Uterus (tissue), 4 donors: ENCODE measurements at places on chromosomes 5 and 9.

GRCh38 chr5:67731886-67732285 is 483.7 kb upstream of the PIK3R1 start:
- H3K36me3 ChIP-seq, result no peaks in the 10 kb centered on the region
- no peaks in the 10 kb centered on the region for H3K27me3 ChIP-seq
- H3K27ac ChIP-seq, result no peak overlapping the region
- H3K4me3 ChIP-seq, result no peak overlapping the region
- no peak for DNase-seq
- H3K4me1 ChIP-seq, result no peaks in the 10 kb centered on the region

DNA sequence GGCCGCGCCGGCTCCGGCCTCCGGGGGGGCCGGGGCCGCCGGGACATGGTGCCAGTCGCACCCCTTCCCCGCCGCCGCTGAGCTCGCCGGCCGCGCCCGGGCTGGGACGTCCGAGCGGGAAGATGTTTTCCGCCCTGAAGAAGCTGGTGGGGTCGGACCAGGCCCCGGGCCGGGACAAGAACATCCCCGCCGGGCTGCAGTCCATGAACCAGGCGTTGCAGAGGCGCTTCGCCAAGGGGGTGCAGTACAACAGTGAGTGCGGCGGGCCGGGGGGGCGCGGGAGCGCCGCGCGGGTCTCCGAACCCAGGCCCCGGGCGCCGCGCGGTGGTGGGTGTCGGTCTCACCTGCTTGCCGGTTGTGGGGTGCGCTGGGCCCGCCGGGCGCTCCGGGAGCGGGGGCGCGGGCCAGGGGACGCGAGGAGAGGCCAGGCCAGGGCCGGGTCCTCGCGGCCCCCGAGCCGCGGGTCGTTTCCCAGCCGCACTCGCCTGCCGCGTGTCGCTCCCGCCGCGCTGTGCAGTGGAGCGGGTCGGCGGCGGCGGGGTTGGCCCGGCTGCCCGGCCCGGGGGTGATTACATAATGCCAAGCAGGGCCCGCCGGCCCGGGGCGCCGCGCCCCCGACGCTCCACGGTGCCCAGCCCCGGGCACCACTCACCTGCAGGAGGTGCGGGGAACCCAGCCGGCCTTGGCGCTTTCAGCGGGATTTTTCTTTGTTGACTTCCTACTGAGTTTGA is 492 bp downstream of the RABL6 start:
- H3K27me3 ChIP-seq, result no peaks in the 10 kb centered on the region
- H3K4me3 ChIP-seq, result peak overlapping the region; percentile 94
- no peaks in the 10 kb centered on the region for H3K4me1 ChIP-seq

- no peaks in the 10 kb centered on the region for H3K4me1 ChIP-seq
- no peaks in the 10 kb centered on the region for H3K27me3 ChIP-seq
- peak overlapping the region; percentile 93 for H3K27ac ChIP-seq
- peak overlapping the region; percentile 81 for H3K4me3 ChIP-seq
- no peaks in the 10 kb centered on the region for H3K36me3 ChIP-seq
Measured at GRCh38 chr9:111898331-111899096, 1.9 kb downstream of the UGCG start.

DNA sequence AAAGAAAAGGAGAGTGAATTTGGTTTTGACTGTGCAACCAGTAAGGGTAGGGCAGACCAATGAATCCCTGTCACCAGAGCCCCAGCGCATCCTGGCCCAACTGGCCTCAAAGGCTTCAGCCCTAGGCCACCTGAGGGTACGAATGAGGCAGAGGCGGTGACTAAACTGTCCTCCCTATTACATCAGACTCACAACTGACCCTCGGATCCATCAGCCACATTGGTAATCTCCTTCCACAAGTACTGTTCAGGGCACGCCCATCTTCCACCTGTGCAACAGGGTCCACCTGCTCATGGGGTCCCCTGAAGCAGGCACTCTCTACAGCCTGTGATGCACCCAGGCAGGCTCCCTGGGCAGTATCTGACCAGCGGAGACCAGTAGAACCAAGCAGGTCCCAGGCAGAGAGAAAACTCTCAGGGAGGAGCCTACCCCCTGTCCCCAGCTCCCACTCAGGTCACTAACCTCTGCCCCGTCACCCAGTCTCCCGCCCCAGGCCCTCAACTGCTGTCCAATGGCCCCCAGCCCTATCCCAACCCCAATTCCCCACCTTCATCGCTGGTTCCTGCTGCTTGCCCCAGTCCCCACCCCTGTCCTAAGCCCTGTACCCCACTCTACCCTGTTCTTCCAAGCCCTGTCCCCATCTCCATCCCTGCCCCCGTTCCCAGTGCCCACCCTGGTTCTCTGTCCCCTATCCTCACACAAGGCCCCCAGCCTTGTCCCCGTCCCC is 904 bp downstream of the EDF1 start:
- H3K36me3 ChIP-seq, result no peaks in the 10 kb centered on the region
- peak overlapping the region; percentile 97 for H3K4me3 ChIP-seq
- H3K27me3 ChIP-seq, result no peaks in the 10 kb centered on the region
- DNase-seq, result no peak
- H3K27ac ChIP-seq, result peak overlapping the region; percentile 83
